ENCODE measurements at places on chromosomes 12 and 14.

DNA sequence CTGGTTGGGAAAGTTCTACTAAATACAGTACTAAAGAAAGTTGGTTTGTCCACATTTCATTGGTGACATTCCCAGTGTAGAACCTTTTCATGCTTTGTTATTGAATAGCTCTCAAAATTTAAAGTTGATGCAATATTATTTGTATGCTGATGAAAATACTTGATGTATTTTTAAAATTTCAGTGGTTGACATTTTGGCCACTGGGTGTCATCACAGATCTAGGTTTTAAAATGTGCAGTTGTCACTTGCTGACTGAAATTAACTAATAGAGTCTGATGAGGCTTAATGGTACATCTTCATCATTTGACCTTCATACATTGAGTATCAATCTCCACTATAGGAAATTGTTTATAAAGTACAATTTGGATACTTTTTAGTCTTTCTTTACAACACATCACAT lies 37.1 kb downstream of the CMAS start:
- ATAC-seq, result peak; percentile 45

DNA sequence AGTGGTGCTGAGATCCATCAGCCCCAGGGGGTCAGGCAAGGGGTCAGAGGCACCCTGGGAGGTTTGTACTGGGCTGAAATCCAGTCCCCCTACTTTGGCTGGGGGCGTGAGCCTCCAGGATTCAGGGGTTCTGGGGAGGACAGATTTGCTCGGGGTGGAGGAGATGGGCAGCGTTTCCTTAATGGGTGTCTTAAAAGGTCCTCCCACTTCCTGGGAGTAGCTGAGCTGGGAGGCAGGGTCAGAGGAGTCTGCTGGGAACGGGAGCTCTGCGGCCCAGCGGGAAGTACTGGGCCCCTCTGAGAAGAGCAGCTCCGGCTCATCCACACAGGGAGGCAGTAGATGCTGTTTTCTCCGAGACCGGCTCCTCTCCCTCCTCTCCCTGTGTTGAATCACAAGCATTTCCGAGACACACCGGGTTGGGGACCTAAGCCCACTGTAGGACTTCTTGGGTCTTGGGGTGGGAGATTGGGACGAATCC lies 2.1 kb upstream of the TEX52 start:
- ATAC-seq, result no peak

DNA sequence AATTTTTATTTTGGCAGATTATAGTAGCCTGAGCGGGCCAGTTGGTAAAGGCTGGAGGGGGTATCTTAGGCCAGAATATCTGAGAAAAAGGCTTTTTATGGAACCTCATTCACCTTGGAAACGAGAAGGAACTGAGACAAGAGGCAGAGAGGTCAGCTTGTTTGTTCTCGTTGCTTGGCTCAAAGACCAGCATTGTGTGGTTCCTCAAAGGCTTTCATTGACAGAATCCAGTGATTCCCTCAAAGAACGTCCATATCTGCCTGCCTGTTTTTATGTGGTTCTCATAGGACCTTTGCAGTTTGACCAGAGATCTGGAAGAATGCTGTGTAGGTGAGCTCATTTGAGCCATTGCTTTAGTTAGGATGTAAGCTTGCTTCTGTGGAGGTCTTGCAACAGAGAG lies 117.3 kb downstream of the CFAP54 start:
- no peak for ATAC-seq

- peak; percentile 48 for ATAC-seq
Measured at GRCh38 chr12:13864081-13864673, 117.2 kb downstream of the GRIN2B start.

- no peak for ATAC-seq
Measured at GRCh38 chr12:115035535-115036107, 351.6 kb upstream of the TBX3 start.

DNA sequence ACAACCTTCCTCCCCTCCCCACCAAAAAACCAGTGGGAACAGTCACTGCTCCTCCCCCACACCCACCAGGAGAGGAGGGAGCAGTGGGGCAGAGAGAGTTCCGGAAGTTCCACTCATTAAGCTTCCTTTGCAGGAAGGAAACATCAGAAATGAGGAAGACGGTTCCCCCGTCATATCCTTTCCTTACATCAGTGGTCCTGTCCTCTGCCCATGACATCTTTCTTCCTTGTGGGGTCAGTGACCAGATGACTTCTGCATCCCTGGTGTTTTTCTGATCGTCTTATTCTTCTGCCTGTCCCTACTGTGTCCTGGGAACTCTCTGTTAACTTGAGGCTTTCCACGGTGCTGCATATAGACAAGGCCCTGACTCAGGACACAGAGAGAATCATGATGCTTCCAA lies 40.8 kb upstream of the SPTLC2 start:
- ATAC-seq, result no peak

GRCh38 chr12:2460051-2460670 lies 334.6 kb upstream of the FKBP4 start:
- no peak for ATAC-seq
